OCI-LY7 (cell line): ENCODE measurements at places on chromosomes 16 and 17.

DNA sequence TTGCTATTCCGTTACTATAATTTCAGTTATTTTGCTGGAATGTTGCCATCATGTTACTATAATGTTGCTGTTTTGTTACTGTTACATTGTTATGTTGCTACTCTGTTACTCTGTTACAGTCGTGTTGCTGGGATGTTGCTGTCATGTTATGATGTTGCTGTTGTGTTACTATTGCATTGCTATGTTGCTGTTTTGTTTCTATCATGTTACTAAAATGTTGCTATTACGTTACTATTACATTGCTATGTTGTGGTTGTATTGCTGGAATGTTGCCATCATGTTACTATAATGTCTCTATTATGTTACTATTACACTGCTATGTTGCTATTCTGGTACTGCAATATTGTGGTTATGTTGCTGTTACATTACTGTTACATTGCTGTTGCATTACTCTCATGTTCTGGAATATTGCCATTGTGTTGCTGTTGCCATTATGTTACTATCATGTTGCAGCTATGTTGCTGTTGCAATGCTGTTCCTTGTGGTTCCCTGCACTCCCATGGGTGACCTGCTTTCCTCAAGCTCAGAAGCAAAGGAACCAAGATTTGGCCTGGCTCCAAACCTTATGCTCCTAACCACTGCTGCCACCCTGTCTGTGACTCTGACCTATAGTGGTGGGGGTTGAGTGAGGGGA lies 64.4 kb downstream of the ABCC6 start:
- DNase-seq: no peak

DNA sequence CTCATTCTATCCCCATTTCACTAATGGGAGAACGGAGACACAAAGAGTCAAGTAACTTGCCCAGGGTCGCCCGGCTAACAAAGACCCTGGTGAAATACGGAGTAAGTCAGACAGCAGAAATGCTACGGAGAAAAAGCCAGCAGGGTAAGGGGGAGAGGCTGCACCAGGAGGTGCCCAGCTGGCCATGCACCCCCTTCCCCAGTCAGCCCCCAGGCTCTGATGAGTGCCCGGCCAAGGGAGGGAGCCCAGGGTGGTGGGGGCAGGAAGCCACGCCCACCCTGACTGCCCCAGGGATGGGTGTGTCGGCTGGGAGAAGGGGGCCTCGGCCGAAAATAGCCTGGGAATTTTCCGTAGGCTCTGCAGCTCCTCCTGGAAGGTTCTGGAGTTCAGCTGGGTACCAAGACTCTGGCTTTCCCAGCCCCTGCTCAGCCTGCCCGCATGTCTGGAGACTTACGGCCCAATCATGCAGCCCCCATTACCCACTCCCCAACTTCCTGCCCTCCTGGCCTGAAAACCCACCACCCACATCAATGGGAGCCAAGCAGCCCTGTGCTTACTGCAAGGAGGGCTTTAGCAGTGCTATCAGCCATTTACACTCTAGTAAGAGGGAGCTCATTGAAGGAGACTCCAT lies 4.2 kb downstream of the CARHSP1 start:
- DNase-seq: no peak

DNA sequence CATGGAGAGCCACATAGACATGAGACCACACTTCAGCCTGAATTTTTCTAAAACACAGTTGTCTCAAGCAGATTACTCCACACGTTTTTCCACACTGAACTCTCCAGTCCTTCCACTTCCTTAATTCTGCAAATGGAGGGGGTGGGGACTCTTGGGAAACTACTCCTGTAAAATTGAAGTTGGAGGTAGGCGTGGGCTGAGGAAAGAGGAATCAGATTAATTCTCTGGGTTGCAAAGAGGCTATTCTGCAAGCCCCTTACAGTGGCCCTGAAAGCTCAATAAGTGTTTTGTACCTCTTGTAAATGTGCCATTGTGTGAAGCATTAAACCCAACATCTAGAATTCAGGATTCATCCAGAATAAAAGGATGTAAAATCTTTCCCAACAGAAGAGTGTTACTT lies 9.6 kb downstream of the MARVELD3 start:
- no peak for DNase-seq

GRCh38 chr16:82882226-82882625 lies 255.5 kb downstream of the CDH13 start:
- no peak for DNase-seq

DNA sequence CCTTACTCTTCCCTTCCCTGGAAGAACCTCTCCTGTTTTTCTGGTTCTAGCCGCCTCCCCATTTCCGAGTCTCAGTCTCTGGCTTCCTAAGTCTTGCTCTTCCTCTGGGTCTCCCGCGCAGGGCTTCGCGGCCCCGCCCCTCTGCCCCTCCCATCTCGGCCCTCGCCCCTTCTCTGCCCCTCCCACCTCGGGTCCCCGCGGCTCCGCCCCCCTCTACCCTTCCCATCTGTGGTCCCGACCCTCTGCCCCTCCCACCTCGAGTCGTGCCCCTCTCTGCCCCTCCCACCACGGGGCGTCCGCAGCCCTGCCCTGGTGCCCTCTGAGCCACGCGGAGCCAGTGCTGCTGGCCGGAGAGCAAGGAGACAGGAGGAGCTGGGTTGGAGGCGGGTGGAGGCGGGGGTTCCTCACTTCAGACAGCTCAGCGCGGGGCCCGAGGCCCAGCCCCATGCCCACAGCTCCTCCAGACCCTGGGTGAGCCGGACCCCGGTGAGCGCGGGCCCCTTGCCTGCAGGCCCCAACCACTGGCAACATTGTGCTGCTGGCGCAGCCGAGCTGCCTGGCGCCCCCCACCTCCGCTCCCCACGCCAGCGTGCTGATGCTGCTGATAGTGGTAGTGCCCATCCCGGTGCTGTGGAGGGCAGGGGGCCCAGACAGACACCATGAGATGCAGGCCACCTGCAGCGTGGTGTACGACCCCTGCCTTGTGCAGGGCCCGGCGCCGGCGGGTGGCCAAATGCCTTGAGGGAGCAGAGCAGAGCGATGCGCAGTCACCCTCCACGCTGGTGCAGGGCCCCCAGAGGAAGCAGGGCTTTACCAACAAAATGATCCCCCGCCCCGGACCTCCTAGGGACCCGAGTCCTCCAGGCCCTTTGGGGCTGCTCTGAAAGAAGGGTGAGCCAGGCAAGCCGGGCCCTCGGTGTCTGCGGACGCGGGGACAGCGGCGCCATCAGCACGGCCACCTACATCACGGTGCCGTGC lies 2115.3 kb downstream of the TP53TG3F start:
- DNase-seq: no peak

DNA sequence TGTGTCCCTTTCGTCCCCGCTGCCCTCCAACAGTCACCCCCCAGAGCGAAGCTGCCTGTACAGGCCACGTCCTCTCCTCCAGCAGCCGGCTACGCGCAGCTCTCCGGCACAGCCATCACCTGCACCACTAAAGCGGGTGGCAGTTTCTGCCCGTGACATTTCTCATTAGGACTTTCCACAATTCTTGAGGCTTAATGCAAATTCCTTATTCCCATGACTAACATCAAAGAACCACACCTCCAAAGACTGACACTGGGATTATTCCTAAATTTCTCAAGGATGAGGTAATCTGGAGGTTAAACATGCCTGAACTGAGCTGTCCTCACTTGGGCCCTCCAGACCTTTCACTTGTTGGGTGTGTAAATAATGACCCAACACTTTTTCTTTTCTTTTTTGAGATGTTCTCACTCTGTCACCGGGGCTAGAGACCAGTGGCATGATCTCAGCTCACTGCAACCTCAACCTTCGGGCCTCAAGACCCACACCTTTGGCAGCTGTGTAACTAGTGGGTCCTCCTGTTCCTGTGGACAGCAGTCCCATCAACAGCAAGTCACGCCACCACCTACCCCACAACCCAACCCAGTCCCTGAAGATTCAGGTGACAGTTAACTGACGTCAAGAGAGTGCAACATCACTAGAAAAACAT lies 11.7 kb downstream of the ANKRD11 start:
- DNase-seq: no peak

GRCh38 chr16:25626172-25626571 lies 65.6 kb upstream of the HS3ST4 start:
- DNase-seq: no peak

DNA sequence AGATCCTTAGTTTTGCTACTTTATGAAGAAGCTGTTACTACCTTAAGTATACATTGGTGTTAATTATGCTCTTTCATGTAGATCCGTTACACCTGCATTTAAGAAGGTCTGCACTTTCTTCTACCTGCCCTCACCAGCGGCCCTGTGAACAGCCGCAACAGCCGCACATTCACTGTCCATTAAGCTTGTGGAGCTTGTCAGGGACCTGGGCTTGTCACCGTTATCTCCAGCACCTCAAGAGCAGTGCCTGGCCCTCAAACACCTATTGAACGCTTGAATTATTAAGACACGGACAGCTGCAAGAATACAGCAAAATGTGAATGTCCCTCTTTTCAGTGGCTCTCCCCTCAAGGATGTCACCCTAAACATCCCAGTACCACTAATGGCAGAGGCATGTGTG lies 3.0 kb upstream of the MXRA7 start:
- no peak for DNase-seq

GRCh38 chr16:53504665-53505064 lies 1.7 kb upstream of the AKTIP start:
- no peak for DNase-seq
